Bone marrow (tissue), 2 donors: ENCODE measurements at places on chromosomes 6 and 20.
A peak's percentile ranks its signal among the peaks of the same experiment; 100 is the strongest.

GRCh38 chr6:154106251-154106650 is 67.2 kb downstream of the OPRM1 start:
- DNase-seq = no peak

DNA sequence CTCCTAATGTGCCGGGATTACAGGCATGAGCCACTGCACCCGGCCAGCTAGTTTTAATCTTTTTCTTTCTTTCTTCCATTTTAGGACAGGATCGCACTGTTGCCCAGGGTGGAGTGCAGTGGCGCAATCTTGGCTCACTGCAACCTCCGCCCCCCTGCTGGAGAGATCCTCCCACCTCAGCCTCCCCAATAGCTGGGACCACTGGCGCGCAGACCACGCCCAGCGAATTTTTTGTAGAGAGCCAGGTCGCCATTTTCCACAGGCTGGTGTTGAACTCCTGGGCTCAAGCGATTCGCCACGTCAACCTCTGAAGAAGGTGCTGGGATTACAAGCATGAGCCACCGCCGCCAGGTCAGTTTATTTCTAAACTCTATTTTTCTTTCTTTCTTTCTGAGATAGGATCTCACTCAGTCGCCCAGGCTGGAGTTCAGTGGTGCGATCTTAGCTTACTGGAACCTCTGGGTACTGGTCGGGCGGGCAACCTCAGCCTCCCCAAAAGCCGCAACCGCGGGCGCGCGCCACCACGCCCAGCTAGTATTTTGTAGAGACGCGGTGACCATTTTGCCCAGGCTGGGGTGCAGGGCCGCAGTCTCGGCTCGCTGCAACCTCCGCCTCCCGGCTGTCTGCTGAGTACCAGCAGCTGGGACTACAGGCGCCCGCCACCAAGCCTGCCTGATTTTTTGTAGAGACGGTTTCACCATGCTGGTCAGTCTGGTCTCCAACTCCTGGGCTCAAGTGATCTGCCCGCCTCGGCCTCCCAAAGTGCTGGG is 20.0 kb upstream of the LIN28B start:
- no peak for DNase-seq

DNA sequence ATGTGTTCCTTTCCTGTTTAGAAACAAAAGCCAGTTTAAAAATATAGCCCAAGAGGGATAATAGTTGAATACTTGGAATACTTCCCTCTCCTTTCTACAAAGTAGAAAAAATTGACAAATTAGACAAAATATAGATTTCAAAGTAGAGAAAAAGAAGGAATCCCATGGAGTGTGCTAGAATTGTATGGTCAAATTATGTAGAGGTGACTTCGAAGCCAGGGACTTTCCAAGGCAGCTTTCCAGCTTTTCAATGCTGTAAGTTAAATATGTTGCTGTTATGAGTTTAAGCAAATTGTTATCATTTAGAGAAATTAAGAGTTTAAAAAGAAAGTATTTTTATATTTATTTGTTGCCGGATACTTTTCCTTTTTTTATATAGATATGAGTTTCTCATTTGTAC is 415.5 kb upstream of the OPRM1 start:
- DNase-seq = no peak

- no peak for DNase-seq
Observed at GRCh38 chr6:152950240-152950639, 32.6 kb downstream of the FBXO5 start.

DNA sequence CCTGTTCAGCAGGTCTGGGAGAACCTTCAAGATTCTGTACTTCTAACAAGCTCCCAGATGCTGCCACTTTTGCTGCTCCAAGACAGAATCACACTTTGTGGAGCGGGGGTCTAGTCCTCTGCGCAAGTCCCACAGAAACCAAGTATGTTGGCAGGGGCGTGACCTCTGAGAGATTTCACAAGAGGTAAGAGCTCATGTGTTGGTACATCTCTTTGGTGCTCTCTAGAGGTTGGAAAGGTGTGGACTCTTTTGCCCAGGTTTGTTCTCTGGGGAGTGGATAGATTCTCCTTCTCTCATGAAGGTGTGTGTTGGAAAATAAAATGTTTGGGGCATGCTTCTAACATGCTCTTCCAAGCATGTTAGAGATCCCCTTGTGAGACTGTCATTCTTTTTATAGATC is 340.9 kb upstream of the IRAK1BP1 start:
- no peak for DNase-seq

DNA sequence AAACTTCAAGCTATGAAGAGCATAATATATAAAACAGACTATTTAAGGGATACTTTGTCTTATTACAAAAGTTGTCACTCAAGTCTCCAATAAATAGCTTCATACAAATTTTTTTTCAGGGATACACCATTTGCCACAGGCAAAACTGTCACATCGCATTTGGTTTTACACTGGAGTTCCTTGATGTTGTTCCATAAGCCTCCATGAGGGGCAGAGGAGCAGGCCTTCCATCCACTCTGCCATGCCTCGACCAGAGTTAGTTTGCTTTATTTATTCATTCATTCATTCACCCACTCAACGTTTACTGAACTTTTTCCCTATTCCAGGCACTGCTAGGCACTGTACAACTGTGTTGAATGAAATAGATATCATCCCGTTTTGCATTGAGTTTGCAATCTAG is 246.6 kb downstream of the PHF3 start:
- no peak for DNase-seq

- DNase-seq = no peak
Observed at GRCh38 chr6:24009319-24009718, 116.7 kb upstream of the NRSN1 start.

DNA sequence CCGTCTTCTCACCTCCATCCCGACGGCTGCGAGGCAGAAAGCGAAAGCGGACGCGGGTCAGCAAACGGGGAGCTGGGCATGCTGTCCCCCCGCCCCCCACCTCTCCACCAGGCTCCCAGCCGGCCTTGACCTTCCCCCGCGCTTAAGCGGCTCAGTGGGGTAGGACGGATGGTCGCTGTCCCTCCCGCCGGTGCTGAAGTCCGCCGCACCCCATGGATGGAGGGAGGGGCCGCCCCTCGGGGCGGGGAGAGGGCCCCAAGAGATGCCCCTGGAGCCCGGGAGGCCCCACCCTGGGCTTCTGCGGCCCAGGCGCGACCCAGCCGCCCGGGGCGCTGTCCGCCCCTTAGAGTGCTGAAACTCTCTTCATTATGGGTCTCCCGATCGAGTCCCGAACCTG is at the start of gene KCNB1:
Gene KCNB1 (minus strand): TSS at position 48 of the 397 bp plus-strand sequence. CDS start 188 bp downstream, outside the sequence.
- no peak for DNase-seq

DNA sequence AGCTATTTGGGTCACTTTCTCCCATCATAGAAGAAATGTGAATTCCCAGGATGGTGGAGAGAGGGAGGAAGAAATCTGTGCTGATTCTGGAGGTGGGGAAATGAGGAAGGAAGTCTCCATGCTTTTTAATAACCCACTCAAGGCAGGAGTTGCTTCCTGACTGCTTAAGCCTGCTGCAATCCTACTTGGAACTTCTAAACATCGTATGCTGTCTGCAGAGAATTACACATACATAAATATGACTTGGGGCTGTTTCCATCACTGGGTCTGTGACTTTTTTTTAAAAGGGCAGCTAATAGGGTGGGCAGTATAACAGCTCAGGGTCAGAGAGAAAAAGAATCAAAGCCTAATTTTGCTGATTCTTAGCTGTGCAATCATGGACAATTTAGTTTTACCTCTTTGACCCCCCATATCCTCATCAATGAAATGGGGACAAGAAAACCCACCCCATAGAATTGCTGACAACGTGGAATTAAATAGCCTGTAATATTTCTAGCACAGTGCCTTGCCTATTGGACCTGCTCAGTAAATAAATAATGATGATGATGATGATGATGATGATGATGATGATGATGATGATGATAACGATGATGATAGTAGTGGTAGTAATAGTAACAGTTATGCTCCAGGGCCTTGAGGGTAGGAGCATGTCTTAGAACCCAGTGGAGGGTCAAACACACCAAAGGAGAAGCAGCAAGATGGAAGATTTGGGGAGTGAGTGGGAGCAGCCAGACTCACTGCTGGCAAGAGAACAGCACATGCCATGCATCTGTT is 166.7 kb upstream of the LRFN2 start:
- DNase-seq = no peak

DNA sequence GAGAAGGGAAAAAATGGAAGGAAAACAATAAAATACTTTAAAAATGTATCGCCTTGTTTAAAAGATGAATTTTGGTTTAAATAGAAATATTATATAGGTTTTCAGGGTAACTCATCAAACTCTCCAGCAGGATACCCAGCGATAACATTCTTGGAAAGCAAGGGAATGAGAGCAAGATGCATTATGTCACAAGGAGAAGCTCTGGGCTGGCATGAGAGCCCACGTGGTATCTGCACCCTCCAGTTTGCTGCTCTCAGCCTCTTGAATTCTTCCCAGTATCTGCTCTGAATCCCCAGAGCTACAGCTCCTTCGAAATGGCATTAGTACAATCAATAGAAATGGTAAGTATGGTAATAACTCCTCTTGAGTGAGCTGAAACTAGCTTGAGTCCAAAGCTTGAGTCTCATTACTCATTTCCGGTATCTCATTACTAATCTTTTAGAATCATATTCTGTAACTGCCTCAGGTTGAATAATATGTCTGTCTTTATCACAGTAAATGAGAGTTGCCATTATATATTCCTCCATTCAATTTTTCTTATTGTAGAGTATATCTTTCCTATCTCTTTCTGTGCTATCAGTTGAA is 4.9 kb upstream of the TMEM242 start:
- DNase-seq = no peak

- no peak for DNase-seq
Observed at GRCh38 chr20:57918551-57918950, 208.7 kb upstream of the PMEPA1 start.

- no peak for DNase-seq
Observed at GRCh38 chr6:149065658-149066556, 251.6 kb upstream of the TAB2 start.

- DNase-seq = no peak
Observed at GRCh38 chr6:13413900-13414555, 73.4 kb downstream of the GFOD1 start.

DNA sequence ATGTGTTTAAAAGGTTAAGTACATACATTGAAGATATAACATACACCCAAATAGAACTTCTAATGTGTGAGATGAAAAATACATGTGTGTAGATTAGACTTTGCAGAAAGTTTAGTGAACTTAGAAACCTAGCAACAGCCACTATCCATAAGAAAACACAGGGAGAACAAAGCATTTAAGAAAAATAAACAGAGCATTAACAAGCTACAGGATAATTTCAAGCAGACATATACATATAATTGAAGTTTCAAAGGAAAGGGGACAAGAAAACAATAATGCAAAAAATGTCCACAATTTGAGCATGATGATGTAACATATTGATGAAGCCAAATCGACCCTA is 18.2 kb upstream of the THBS2 start:
- no peak for DNase-seq

DNA sequence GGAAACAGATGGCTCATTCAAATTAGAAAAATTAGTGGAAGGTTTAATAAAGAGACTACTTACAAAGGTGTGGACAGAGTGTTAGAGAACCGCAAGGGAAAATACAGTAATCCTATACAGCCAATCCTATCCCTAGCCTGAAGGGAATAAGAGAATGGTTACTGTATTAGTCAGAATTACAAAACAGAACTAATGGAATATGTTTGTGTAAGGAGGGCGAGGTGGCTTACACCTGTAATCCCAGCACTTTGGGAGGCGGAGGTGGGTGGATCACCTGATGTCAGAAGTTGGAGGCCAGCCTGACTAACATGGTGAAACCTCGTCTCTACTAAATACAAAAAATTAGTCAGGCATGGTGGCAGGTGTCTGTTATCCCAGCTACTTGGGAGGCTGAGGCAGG is 16.3 kb upstream of the TRPC4AP start:
- DNase-seq = no peak

DNA sequence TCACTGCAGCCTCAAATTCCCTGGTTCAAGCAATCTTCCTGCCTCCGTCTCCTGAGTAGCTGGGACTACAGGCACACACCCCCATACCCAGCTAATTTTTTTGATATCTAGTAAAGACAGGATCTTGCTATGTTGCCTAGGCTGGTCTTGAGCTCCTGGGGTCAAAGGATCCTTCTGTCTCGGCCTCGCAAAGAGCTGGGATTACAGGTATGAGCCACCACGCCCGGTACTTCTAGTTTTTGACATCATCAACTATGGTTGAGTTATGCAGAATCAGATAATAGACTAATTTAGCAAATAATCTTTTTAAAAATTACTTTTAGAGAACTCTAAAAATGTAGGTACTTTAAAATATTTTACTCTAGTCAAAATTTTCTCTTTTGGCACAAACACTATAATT is 166.2 kb downstream of the SOX4 start:
- DNase-seq = no peak

DNA sequence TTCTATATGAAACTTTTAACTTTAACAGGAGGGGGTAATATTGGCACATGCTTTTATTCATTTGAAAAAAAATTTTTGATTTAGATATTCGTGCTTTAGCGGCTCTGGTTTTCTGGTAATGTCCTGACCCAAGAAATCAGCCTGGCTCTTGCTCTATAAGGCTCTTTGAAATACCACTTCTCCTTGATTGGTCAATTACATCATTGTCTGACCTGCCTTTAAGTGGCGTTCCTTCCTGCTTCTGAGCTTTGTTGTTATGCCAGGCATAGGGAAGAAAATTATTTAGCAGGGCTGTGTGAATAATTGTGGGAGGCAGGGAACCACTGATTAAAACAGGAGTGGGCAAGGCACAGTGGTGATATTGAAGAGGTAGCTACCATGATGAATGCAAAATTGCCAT is 3.9 kb downstream of the RNF144B start:
- DNase-seq = no peak

DNA sequence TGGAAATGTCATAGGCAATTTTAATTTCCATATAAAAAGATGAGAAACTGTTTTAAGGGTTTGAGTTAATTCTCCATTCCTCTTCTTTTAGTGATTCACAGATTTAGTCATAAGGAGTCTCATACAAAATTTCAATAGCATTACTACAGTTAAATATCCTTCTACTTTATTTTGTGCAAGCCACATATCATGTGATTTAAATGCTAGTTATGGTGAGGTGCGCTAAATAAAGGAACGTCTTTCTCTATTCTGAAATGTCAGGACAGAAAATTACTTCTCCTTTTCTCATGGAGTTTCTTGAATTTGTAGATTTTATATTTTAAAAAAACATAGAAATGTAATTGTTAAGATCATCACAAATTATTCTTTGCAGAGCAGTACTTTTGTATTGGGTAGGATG is 50.0 kb upstream of the SUPT3H start:
- no peak for DNase-seq

DNA sequence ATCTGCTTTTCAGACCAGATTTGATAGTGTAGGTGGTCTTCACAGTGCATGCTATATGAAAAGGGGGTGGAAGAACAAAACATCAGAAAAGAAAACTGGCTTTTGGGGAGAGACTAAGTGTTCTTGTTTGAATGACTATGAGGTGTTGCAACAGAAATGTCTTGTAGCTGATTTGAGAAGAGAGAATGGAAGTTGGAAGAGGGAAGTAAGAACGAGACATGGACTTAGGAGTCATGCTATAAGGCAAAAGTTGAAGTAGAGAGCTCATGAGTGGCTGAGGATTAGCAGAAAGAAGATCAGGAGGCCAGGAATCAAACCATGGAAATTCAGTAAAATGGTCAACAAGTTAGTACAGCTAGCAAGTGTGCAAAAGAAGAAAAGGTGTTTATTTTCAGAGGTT is 32.1 kb downstream of the FNDC1 start:
- no peak for DNase-seq

- peak; percentile 3 for DNase-seq
Observed at GRCh38 chr6:148177589-148178233, 164.9 kb upstream of the SASH1 start.
